G401 (cell line): ENCODE measurements at places on chromosomes 5 and 9. TPM values are rescaled to one million over a fixed set of nuclear protein-coding genes. Genes with fewer than 3 reads are reported as not detected.

- DNase-seq: no peak
Measured at GRCh38 chr5:57067597-57067924, 106.3 kb upstream of the GPBP1 start.

DNA sequence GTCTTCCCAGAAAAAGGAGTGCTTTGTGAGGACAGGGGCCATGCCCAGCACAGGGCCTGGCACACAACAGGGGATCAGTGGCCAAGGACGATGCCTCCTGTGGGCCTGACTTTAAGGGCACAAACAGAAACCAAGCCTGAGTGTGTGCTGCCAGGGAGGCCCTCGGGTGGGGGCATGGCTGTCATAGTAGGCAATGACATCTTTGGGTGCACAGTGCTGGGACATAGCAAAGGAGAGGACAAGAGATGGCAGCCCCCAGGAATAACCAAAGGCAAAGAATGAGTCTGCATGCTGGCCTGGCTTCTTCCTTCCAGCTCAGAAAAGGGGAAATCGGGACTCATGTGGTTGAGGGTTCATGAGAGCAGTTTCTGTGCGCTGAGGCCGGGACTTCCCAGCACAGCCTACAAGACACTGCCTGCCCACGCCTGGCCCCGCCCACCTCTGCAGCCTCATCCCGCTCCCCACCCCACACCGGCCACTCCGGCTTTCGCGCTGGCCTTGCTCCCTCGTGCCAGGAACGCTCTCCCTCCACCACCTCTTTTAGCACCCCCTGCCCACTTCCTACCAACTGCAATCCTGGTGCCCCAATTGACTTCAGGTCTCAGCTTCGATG, 13.8 kb upstream of the LHX2 start:
- no peak for DNase-seq

Gene ATP6V1G1
- total RNA-seq: 235 and 237 TPM in 2 replicates

DNA sequence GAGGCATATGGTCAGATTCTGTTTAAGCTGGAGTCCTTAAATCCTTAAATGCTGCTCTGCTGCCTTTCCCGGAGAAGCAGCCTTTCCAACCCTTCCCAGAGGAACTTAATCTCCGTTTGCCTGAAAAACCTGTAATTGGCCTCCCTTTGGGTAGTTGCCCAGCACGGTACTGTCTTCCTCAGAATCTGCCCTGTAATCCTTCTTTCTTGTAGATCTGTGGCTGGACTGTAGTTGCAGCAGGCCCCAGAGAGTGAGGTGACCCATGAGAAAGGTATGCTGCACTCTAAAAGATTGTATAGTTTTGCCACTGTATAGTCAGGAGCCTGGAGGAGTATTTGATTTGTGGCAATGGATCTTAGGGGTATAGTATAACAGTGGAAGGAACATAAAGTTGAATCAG, 11.7 kb downstream of the SPIN1 start:
- no peak for DNase-seq

- DNase-seq: no peak
Measured at GRCh38 chr5:174097486-174098185, 52.1 kb downstream of the NSG2 start.

Gene GALNT12
- total RNA-seq: 5.6 and 9.5 TPM in 2 replicates

- peak; percentile 30 for DNase-seq
Measured at GRCh38 chr5:146048994-146049703, 56.2 kb downstream of the PLAC8L1 start.

Gene PIP5K1B
- not detected in 2 replicates for total RNA-seq

GRCh38 chr5:94467346-94467953, 151.0 kb downstream of the KIAA0825 start:
- no peak for DNase-seq

Gene TENT4A
- 3.3 and 4.9 TPM in 2 replicates for total RNA-seq

GRCh38 chr5:21802869-21803490, 1050.2 kb downstream of the CDH12 start:
- DNase-seq: peak; percentile 53

DNA sequence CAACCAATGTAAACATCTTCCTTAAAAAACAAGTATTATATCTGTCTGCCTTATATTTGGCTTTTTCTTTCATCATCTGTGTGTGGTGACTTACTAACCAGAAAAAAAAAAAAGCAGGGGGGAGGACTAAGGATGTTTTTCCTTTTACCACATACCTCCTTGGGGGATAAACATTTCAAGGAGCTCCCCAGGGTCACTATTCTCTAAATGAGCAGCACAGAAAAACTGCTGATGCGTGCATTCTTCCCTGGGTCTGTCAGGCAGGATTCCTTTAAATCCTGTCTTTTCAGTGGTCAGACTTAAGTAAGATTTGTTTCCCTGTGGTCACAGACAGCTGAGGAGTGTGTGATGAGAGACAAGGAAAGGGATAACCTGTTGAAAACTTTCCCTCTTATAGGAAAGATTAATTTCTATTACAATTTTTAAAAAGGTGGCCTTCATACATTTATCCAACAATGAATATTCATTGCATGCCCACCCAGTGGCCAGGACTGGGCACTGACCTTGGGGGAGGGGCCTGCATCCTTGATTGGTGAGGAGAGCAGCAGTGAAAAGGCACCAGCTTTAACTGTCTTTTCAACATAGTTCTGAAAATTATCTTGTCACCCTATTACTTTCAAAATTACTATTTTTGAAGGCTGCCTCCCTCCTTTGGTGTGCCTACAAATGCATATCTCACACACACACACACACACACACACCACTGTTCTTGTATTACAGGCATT, 123.1 kb downstream of the TLE4 start:
- DNase-seq: no peak
